ENCODE measurements at places on chromosomes 11 and 22. TPM values are rescaled to one million over a fixed set of nuclear protein-coding genes. Genes with fewer than 3 reads are reported as not detected.

SLC7A4 gene
- not detected for total RNA-seq

SCARF2 gene
- total RNA-seq, result 0.81 TPM

NXPE1 gene
- not detected for total RNA-seq

VSIG10L2 gene
- total RNA-seq, result not detected

PIWIL4 gene
- total RNA-seq, result 0.19 TPM

TSPAN32 gene
- not detected for total RNA-seq

OAF gene
- total RNA-seq, result 9.9 TPM

IRAG1 gene
- total RNA-seq, result 0.01 TPM

SCGB1C1 gene
- not detected for total RNA-seq

CSKMT gene
- 17.8 TPM for total RNA-seq

ACRV1 gene
- not detected for total RNA-seq

TRIM22 gene
- total RNA-seq, result 0.39 TPM

BCO2 gene
- total RNA-seq, result 0.79 TPM

MYRF gene
- total RNA-seq, result 14.8 TPM

SUSD2 gene
- total RNA-seq, result 49.5 TPM

ZBED4 gene
- 11.6 TPM for total RNA-seq

APOA4 gene
- total RNA-seq, result not detected

ADM2 gene
- 0.55 TPM for total RNA-seq

SERPIND1 gene
- not detected for total RNA-seq

FBLN1 gene
- 45.2 TPM for total RNA-seq

TYR gene
- total RNA-seq, result not detected

REXO2 gene
- total RNA-seq, result 102 TPM

IFTAP gene
- total RNA-seq, result 14.7 TPM

CASP12 gene
- not detected for total RNA-seq

DRICH1 gene
- not detected for total RNA-seq

DEFB131B gene
- not detected for total RNA-seq

CREB3L1 gene
- total RNA-seq, result 5.2 TPM

TTC9C gene
- 29.5 TPM for total RNA-seq

TMEM151A gene
- total RNA-seq, result 1.6 TPM

SDHAF2 gene
- 41.9 TPM for total RNA-seq

PHLDA2 gene
- 98.6 TPM for total RNA-seq

GATD1 gene
- 33.0 TPM for total RNA-seq

CLMP gene
- 26.8 TPM for total RNA-seq

WNT11 gene
- 1.1 TPM for total RNA-seq

ZP1 gene
- total RNA-seq, result not detected

LDHAL6A gene
- not detected for total RNA-seq

BRSK2 gene
- total RNA-seq, result 5.6 TPM

C11orf24 gene
- total RNA-seq, result 64.2 TPM

OR52N4 gene
- total RNA-seq, result not detected

FAM111B gene
- total RNA-seq, result 7.4 TPM

CCDC87 gene
- 0.60 TPM for total RNA-seq

Data from A549 treated with RU486 at 1 μM for 4 hours (cell line).